ENCODE measurements at places on chromosomes 11 and 22.

- no peak for DNase-seq
Observed at GRCh38 chr11:105948918-105949590, 73.0 kb downstream of the MSANTD4 start.

GRCh38 chr11:29943347-29943746 lies 73.5 kb downstream of the KCNA4 start:
- DNase-seq = no peak

DNA sequence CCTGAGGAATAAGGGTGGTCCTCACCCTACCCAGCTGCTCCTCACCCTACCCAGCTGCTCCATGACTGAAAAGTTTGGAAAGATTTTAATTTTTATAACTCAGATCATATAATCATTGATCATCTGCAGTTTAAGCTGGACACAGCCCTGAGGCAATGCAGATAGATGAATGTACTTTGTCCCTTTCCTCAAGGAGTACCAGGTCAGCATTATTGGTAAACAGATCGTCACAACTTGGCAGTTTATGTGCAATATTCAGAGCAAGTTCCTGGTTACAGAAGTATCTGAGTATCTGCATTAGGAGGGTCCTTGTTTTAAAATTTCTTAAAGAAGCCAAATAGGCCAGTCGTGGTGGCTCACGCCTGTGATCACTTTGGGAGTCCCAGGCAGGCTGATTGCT lies 3.6 kb downstream of the TNRC6B start:
- no peak for DNase-seq

DNA sequence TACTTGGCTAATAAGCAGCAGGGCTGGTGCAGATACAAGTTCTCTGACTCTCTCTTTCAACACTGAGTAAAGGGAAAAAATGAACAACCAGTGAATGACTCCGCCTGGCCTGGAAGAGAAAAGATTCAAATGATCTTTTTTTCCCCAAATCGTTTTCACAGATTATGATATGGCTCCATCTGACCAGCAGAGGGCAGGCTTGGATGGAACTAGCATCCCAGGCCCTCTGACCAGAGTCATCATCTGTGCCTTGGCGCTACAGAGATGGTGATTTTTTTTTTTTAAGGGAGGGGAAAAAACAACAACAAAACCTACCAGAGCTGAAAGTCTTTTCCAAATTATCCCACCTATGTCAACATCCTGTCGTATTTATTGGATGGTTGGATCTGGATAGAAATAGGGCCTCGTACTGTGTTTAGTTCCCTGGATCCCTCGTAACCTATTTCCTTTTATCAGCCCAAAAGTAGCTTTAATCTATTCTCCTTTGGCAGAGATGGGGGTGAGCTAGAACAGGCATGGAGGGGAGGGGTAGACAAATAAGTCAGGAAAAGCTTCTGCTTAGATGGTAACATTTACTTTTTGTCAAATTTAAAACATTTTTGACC lies 69.7 kb downstream of the PRSS23 start:
- DNase-seq = peak; percentile 76

DNA sequence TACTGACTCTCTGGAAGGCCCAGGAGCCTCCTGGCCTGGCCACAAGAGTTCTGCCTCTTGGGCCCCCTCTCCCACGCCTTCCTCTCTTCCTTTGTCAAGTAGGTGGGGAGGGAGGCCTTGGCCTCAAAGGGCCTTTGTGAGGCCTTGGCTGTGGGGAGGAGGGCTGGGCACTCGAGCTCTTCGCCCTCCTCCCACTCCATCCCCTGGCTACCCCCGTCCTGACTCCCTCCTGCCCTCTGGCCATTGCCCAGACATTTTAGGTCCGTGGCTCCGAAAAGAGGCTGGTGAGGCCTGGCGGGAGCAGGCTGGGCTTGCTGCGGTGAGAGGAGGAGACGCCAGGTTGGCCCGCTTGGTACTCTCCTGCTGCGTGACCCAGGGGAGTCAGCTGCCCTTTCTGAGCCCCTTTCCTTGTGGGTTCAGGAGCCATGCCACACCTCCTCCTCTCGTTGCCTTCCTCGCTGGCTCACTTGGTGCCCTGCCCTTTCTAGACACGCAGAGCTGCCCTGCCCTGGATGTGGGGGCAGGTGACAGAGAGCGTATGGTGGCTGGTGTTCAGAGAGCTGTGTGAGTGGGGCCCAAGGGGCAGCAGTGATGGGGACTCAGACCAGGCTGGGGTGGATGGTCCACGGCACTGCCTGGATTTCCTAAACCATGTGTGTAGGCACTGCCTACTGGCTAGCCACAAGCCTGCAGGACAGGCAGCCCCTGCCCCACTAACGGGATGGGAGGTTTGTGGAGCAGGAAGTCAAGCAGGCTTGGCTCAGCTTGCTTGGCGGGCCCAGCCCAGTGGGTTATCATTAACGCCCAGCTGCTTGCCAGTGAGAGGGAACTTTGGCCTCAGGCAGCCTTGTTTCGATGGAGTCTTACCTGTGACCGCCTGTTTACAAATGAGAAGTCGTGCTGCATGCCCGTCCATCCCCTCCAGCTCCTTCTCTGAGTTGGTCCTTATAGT lies 15.8 kb upstream of the OMP start:
- no peak for DNase-seq

DNA sequence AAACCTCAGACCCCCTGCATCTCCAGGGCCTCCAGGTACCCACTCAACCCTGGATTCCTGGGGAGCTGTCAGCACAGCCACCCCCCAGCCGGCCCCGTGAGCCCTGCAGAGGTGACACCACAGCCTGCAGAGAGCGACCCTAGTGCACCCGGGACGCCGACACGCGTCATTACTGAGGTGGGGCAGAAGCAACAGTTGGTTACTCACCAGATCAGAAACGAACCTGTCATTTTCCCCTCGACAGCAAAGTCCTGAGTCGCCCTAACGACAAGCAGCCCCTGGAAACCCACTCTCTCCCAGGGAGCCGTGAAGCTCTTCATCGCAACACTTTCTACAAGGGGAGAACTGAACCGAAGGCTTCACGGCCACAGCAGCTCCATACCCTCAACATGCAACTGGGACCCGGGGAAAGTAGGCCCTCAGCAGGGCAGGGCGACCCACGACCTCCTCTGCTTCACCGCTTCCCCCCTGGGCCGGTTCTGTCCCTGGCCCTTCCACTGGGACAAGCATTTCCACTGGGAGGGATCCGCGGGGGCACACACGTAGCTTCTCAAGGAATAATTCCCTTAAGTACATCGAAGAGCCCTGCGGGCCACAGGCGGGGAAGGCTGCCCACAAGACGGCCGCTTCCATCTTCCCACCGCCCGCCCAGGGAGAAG lies 1.6 kb downstream of the BRD1 start:
- DNase-seq = no peak

DNA sequence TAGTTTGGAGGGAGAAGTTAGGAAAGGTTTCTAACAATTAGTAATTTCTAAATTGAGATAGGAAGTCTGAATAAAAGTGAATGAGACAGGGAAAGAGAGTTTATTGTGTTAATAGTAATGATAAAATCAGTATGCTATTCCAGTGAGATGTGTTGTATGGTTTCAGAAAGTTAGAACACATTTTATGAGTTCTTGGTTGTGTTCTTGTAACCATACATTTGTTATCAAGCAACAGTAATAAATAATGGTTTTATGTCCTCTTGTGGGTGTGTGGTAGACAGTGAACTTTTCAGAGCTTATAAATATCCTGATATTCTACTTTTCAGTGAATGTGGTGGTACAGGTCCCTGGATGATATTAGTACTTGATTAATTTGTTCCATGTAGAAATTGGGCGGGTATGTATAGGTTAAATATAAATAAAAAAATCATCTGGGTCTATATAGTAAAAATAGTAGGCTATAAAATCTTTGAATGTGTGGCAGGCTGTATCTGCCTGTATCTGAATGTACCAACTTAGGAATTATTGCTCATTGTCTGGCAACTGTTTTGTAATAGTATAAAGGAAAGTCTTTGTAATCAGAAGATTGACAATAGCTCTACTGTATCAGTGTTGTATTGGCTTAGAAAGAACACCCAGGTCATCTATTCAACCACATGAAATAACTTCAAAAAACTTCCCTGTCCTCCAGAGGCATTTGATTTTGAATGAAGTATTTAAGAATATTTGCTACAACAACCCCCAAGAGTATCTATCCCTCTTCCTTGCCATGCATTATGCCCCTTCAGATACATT lies 54.8 kb downstream of the UVRAG start:
- no peak for DNase-seq

- DNase-seq = no peak
Observed at GRCh38 chr11:80024119-80024518, 583.3 kb upstream of the TENM4 start.

GRCh38 chr11:36333468-36333867 lies 37.4 kb downstream of the PRR5L start:
- DNase-seq = no peak

GRCh38 chr22:22061085-22062077 lies 78.8 kb upstream of the TOP3B start:
- DNase-seq = no peak

GRCh38 chr11:126188332-126189108 lies 22.9 kb downstream of the RPUSD4 start:
- no peak for DNase-seq

DNA sequence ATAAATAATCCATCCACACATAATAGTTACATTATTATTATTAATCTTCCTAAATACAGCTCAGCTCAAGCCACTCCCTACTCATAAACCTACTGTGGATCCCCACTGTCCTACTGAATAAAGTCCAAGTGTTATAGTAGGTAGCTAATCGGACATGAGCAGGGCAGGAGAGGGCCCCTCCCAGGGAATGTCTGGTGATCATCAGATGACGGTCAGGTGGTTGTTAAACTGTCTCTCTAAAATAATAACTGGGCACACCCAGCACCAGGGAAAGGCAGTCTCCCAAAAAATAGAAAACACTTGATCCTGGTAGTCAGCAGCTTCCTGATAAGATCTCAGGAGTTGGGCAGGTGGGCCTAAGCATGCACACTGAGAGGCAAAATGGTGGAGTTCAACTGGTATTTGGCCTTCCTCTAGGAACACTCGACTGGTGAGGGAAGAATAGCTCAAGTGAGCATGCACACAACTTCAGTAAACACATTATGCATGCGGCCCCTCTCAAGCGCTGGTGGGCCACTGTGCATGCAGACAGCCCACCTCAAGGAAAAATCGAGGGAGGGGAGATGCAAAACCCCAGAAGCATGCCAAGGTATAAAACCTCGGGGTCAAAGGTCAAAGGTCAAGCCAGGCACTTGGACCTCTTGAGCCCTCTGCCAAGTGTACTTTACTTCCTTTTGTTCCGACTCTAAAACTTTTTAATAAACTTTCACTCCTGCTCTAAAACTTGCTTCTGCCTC lies 65.0 kb downstream of the LRRC32 start:
- no peak for DNase-seq

DNA sequence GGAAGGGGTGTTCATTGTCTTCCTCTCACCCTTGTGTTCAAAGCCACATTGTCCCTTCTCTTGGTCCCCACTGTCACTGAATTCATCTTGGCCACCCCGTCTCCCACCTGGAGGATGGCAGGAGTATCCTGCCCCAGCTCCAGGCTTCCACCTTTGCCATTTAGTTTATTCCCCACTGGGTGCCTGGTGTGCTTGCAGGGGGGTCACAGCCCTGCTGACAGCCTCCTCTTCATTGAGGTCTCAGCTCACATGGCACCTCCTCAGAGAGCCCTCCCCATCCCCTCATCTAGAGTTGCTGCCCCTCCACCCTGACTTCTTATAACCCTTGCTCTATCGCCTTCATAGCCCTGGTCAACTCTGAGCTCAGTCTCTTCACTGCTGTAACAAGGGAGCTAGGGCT lies 36.6 kb downstream of the KIAA1671 start:
- no peak for DNase-seq

All from trophoblast cell (in vitro differentiated cells and primary cell).